ENCODE measurements at places on chromosomes 2 and 18. TPM values are rescaled to one million over a fixed set of nuclear protein-coding genes. Genes with fewer than 3 reads are reported as not detected.

Gene CHST9
- total RNA-seq, result not detected

Gene SKOR2
- not detected for total RNA-seq

Gene CTLA4
- not detected for total RNA-seq

Gene CDH19
- not detected for total RNA-seq

Gene COL4A3
- total RNA-seq, result under 0.01 TPM

Gene SLC8A1
- 125 TPM for total RNA-seq

Gene CRACDL
- not detected for total RNA-seq

Gene GREB1
- 0.83 TPM for total RNA-seq

Gene STK17B
- 46.9 TPM for total RNA-seq

Gene CABYR
- total RNA-seq, result 4.5 TPM

Gene KYNU
- total RNA-seq, result 1.8 TPM

Gene KLHL41
- total RNA-seq, result 0.30 TPM

Gene FANCL
- total RNA-seq, result 22.0 TPM

Gene IHH
- not detected for total RNA-seq

Gene MEP1B
- not detected for total RNA-seq

Gene CDH7
- total RNA-seq, result not detected

Gene ZBTB14
- total RNA-seq, result 11.0 TPM

Gene GLI2
- total RNA-seq, result 14.9 TPM

Gene ANKRD23
- total RNA-seq, result 1.2 TPM

Gene SLC14A1
- 135 TPM for total RNA-seq

Gene LYG2
- not detected for total RNA-seq

Gene CELF4
- not detected for total RNA-seq

Gene AQP12A
- total RNA-seq, result not detected

Gene THSD7B
- not detected for total RNA-seq

Gene FARSB
- total RNA-seq, result 17.9 TPM

Gene LIMS4
- total RNA-seq, result 18.4 TPM

Gene CPO
- total RNA-seq, result not detected

Gene SERPINB4
- 0.09 TPM for total RNA-seq

Gene UGT1A10
- not detected for total RNA-seq

Gene ABCB11
- not detected for total RNA-seq

Gene LYPD6
- 7.8 TPM for total RNA-seq

Gene LRRTM1
- not detected for total RNA-seq

Gene PTPRM
- total RNA-seq, result 50.6 TPM

Gene STPG4
- 0.32 TPM for total RNA-seq

Gene SERPINB2
- 4.8 TPM for total RNA-seq

Gene GNLY
- not detected for total RNA-seq

Gene CYRIA
- total RNA-seq, result 0.30 TPM

Gene GRB14
- 0.30 TPM for total RNA-seq

Gene TSPYL6
- total RNA-seq, result not detected

Gene UNC50
- 46.8 TPM for total RNA-seq

Gene ODC1
- total RNA-seq, result 184 TPM

Gene MERTK
- 0.46 TPM for total RNA-seq

Gene ZBTB7C
- not detected for total RNA-seq

Gene TWSG1
- total RNA-seq, result 205 TPM

Gene MARCO
- total RNA-seq, result not detected

Gene EHD3
- total RNA-seq, result 21.7 TPM

Gene DHRS9
- total RNA-seq, result 0.09 TPM

Gene IL18RAP
- not detected for total RNA-seq

Gene MCEE
- 22.7 TPM for total RNA-seq

Gene ATF2
- 45.8 TPM for total RNA-seq

Gene CAPN10
- total RNA-seq, result 25.8 TPM

Gene RRM2
- total RNA-seq, result 7.1 TPM

Gene EDAR
- not detected for total RNA-seq
